ENCODE measurements at places on chromosomes 7 and 10.

DNA sequence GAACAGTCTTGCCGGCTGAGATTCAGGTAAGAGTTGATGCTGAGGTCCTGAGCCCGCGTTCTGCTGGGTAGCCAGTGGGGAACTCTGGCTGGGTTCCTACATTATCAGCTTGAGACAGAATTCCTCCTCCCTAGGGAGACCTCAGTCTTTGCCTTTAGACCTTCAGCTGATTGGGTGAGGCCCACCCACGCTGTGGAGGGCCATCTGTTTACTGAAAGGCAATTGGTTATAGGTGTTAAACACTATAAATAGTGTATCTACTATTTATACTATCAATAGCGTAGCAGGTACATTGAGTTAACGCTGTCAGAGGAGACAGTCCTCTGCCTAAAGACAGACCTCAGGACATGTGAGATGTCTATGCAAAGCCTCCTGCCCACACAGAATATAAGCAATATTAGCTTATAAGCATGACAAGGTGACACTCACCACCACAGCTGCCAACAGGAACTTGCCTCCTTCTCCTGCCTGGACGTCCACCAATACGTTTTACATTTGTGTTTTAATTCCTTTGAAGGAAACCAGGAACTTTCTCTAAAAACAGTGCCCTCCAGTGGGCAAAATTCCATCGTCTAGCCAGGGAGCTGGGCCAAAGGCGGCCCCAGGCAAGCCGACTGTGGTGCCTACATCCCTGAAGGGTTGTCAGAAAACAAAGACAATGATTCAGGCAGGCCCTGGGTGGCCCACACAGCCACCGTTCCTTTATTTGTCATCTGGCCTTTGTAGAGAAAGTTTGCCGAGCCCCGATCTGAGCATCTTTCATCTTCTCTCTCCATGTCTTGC lies 58.8 kb downstream of the INSIG1 start:
- no peak for DNase-seq

DNA sequence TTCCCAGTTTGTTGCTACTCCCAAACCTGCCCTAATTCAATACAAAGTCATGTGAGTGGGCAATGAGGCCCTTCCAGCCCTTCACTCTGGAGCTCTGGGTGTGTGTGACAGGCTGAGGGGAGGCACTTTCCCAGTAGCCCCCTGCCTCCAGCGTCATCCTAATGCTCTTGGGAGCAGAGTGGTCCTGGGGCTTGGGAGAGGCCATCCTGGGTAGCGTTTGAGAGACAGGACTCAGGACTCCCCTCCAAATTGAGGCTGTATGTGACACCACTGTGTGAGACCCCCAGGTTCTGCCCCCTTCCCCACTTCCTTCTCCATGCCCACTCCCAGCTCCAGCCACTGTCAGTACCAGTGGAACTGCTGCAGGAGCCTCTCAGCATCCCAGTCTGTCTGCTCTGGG lies 6.5 kb upstream of the CRYGN start:
- no peak for DNase-seq

DNA sequence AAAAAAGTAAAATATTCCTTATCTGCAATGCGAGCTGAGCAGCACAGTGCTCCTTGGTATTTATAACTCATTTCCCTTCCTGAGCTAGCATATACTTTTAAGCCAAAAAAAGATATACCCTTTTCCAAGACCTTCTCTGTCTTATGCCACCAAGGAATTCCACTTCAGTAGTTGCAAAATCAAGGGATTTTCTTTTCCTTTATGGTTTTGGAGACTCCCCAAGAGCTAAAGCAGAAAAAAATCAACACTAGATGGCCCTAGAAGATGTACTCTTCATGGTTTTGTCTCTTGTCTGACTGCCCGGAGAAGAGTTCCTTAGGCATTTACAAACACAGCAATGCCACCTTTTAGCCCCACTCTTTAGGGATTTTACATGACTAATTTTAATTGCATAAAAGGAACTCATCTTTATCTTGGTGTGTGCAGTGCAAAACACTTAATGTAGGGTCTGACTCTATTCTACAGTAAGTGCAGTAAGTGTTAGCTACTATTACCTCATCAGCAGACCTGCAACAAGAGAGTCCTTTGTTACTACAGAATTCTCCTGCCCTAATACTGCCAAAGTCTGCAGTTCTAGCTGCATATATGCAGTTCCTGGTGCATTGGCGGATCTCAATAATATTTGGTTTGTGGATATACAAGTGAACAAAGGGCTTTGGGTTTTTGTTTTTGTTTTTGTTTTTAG lies 443.3 kb downstream of the GFRA1 start:
- DNase-seq: no peak

DNA sequence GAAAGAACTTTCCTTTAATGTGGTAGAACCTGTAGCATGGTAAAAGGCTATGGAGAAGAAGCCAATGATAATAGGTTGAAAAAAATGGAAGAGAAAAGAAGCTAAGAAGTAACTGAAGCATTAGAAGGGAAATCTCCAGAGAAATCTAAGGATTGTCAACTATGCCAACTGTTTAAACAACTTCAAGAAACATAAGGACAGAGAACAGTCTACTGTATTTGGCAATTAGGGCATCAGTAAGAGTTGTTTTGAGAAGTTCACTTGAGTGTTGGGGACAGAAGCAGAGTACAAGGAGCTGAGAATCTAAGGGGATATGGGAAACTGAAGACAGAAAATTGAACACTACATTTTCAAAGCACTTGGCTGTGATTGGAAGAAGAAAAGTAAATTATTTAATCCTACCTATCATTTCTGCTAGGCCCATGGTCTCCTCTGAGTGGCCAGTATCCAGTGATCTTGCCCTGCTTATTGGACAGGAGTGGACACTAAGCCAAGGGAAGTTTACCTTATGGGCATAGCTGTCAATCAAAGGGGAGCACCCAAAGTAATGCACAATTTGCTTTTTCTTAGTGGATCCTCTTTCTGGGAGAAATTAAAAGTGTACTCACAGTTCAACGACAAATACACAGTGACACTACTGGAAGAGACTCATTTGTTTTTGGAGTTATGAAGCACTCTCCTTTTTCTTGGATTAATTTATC lies 56.4 kb upstream of the CCDC71L start:
- DNase-seq: no peak

- no peak for DNase-seq
Measured at GRCh38 chr10:26869528-26869927, 8.8 kb upstream of the ABI1 start.

DNA sequence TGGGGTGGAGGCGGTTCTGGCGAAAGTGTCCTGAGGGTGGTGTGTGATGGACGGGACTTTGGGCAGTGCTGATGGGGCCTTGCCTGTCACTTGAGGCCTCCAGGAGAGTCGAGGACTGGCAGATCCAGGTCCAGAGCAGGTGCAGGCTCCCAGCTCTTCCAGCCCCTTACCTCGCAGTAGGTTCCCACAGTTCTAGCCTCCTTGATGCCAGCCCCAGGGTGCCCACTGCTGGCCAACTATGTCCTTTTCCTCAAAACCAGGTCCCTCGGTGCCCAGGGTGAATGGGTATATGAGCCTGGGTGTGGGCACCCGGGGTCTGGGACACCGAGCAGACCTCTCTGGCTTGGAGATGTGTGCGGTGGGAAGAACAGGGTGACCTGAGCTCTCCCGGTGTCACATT lies 8.3 kb downstream of the FAM20C start:
- DNase-seq: no peak

DNA sequence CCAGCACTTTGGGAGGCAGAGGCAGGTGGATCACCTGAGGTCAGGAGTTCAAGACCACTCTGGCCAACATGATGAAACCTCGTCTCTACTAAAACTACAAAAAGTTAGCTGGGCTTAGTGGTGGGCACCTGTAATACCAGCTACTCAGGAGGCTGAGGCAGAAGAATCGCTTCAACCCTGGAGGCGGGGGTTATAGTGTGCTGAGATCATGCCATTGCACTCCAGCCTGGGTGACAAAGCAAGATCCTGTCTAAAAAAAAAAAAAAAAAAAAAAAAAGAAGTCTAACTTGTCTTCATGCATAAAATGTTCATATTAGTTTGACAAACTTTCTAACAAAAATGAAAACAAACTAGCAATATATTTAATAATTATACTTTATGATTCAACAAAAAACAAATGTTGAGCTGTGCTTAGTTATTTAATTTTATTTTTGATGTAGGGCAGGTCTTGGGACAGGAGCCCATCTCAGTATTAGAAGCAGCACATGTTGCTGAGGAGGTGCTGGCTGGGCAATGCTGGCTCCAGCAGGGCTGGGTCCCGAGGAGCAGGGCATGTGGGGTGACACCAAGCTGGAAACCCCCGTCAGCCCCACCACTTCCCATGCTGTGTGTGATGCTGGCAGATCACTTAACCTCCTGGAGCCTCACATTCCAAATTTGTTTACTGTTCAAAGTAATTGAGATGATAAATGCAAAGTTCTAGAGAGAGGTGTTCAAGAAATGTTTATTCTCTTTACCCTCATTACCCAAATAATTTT lies 335.3 kb upstream of the KLF6 start:
- DNase-seq: no peak

DNA sequence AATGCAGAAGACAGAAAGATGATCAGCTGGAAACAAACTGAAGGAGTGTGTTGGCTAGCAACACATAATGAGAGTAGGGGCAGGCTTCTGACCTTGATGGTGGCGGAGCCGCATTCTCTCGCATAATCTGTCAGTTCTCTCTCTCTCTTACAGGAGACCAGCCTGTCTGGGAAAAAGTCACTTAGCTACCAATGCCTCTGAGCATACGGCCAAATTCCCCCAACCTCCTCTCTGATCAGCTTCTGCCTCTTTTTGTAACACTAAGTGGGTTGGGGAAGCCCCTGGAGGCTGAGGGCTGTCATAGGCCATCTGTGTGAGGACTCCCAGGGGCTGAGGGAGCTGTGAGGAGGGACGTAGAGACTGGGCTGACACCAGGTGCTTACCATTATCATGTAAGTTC lies 104.6 kb downstream of the HIPK2 start:
- DNase-seq: no peak

GRCh38 chr7:55540226-55540858 lies 32.0 kb downstream of the VOPP1 start:
- DNase-seq: no peak

DNA sequence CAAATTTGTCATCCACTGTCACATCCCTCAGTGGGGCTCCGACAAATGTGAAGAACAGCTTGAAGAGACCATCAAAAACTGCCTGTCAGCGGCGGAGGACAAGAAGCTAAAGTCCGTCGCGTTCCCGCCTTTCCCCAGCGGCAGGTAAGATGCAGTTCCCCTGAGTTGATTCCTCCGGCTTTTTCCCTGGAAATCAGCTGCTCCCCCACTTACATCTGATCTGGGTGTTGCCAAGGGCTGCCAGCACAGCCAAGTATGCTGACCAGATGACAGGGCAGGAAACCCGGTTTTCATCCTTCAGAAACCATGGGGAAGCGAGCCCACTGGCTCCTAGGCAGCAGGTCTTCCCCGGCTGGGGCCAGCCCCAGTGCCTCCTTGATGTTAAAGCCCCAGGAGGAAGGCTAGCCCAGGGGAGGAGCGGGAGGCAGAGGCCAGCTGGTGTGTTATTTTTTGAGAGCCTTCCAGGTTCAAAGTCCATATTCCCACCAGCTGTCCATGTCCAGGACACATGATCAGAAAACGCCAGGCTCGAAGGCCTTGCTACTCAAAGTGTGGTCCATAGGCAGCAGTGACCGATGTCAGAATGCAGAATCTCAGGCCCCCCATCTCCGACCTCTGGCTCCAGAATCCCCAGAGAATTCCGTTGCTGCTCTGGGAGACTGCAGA lies 23.4 kb downstream of the AIFM2 start:
- no peak for DNase-seq

GRCh38 chr7:26964156-26964808 lies 99.9 kb upstream of the SKAP2 start:
- no peak for DNase-seq

DNA sequence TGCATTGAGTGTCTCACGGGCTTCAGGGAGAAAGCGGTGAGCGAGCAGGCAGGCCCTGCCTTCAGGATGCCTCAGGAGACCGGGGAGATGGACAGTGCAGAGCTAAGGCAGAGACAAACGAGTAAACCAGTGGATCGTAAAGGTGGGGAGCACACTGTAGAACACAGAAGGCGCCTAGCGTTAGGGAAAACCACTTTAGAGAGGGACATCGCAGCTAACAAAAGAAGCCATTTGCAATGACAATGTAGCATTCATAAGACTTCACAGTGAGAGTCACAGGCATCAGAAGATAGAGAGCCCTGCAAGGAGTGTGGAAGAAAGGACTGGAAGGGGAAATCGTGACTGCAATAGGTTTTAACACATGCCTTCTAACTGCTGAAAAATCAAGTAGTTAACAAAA lies 54.9 kb upstream of the TMEM273 start:
- no peak for DNase-seq

- no peak for DNase-seq
Measured at GRCh38 chr10:1328981-1329614, 272.9 kb downstream of the WDR37 start.

DNA sequence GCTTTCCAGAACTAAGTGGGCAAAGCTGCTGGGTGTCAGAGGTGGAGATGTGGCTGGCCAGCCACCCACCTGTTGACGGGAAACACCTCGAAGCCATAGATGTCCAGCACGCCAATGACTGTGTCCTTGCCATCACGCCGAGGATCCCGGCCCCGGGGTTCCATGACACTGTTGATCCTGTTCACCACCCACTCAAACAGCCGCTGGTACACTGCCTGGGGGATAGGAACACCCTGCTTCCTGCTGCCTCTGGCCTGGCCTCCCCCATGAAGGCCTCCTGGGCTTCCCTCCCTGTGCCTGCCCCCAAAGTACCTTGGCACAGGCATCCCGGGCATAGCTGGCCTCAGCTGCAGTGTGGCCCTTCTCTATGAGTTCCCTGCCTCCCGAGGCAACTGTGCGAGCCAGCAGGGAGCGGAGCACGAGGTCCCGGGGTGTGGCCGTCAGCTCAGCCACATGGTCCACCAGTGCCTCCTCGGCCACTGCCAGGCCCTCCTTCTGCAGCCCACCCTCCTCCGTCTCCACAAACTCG lies 8.2 kb downstream of the MYO1G start:
- DNase-seq: no peak

DNA sequence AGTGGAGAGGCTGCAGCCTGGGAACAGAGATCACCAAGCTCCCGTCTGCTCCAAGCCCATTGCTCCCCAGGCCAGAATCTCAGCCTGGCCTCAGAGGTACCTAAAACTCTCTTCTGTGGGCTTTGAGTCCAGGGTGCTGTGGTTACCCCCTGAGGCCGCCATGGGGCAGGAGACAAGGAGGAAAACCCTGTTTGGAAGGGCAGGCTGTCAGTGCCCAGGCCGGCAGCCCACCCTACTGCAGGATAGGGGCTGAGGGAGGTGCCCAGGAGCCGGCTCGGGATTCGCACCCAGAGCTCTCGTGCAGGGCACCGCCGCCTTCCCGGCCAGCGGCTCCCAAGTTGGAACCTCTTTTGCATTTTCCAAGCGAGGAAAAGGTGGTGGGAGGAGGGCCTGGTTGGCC lies 24.5 kb downstream of the UNCX start:
- DNase-seq: no peak

GRCh38 chr7:135158874-135159273 lies 11.0 kb downstream of the TMEM140 start:
- no peak for DNase-seq

All from stimulated activated CD8-positive, alpha-beta memory T cell treated with anti-CD3 and anti-CD28 coated beads, Interleukin-7, amount 100 ng/mL, for 1 hour (primary cell).